ENCODE measurements at places on chromosomes 2 and 18.

GRCh38 chr2:20988905-20989304 is 55.0 kb downstream of the APOB start:
- DNase-seq: no peak

- no peak for DNase-seq
Measured at GRCh38 chr18:46641917-46642316, 15.1 kb downstream of the LOXHD1 start.

DNA sequence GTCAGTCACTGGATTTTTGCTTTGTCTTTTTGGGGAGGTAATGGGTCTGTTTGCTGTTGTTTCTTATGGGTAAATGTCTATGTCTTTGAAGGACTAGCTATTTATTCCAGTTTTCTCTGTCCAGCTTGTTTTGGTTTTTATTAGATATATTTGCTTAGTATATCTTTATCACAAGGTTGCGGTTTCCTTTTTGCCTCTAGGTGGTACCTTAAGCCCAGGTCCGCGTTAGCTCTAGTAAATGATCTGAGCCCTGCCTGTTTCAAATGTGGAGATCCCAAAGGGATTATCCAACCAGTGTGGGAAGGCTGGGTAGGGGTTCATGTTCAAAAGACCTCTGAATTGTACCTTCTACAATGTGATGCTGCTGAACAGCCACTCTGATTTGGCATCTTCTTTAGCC is 114.5 kb downstream of the MYO3B start:
- DNase-seq: no peak

DNA sequence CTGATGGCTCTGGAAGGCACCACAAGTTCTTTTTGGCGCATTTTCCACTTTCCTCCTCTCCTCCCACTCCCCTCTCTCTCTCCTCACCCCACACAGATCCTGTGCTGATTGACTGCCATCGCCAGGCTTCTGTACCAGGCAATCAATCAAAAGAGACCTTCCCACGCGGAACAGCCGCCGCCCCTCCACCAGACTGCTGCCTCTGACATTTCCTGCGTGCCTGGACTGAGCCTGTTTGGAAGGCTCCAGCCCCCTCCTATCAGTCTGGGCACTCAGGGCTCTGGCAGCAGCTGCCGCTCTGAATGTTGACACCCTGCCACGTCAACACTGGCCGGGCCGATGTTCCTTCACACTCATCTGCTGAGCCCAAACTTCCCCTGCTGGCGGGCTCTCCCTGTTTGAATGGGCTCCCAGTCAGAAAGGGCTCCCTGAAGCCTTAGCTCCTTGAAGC is 467.7 kb downstream of the EPHA4 start:
- no peak for DNase-seq

- no peak for DNase-seq
Measured at GRCh38 chr2:7812231-7812995, 869.4 kb upstream of the ID2 start.

GRCh38 chr2:25738383-25739343 is 65.3 kb upstream of the DTNB start:
- DNase-seq: no peak

DNA sequence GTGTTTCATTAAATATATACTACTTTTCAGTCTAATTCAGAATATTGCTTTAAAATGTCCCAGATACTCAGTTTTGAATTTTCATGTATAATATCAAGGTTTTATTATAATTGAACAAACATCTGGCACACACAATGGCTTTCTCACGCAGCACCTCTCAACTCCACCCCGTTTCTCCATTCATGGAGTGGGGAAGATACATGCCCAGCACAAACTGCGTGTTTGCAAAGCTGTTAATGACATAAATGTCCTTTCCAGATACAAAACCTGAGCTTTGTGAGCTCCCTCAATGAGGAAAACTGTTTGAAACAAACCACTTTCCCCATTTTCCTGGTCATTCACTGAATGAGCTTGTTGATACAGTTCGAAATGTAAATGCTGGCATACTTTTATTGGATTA is 150.3 kb upstream of the RASGRP3 start:
- no peak for DNase-seq

GRCh38 chr18:7722955-7723354 is 155.8 kb downstream of the PTPRM start:
- no peak for DNase-seq

DNA sequence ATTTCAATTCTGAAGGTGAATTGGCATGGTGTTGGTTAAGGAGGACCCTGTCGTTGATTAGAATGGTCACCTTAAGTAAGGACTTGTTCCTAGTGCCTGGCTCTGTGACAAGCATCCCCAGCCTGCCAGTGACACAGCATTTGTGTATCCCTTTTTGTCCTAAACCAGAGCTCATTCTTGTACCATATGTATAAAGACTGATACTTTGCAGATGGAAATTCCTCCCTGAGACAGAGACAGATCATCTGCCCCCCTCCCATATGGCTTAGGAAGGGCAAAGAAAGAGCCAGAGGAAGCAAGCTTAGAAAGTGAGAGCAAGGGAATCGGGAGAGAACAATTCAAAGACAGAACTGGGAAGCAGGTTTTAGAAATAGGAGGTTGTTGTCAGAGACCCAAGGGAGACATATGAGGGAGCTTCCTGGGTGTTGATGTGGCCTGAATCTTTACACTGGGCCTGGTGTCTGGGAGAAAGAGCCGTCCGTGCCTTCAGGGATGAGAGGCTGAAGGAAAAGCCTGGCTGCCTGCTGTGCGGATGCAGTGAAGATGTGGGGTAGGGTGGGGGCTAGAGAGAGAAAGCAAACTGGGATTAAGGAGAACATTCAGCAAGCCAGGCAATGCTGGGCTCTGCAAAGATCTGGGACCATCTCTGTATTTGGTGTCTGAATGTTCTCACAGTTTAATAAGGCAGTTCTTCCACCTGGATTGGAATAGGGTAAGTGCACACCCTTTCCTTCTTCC is 13.2 kb upstream of the CHRNA1 start:
- DNase-seq: no peak

GRCh38 chr2:205763708-205764211 is 81.5 kb downstream of the NRP2 start:
- DNase-seq: peak; percentile 15

DNA sequence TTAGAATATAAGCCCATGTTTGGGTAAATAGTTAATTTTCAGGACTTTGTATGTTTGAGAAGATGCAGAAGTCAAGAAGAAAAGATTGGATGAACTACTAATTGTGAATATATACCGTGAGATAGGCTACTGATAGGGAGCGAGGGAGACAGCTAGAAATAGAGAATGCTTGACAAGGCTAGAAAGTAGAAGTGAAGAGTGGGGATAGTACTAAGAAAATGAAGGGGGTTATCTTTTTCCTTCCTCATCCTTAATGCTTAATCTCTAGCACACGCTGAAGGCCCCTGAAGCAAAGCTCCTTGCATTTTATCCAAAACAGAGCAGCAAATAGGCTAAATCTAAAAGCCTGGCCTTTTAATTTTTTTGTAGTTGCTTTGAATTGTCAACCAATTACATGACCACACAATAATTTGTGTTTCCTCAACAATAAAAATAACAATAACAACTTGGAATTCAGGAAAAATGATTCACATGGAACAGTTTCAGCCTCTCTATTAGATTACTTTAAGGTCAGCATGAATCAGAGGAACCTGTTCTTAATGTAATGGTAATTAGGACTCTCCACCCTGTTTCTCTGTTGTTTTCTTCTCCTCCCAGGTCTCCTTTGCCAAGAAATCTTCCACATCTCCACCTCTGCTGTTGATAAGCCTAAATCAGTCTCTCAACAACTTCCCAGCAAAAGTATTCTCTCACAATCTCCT is 1071.3 kb upstream of the ZEB2 start:
- no peak for DNase-seq

DNA sequence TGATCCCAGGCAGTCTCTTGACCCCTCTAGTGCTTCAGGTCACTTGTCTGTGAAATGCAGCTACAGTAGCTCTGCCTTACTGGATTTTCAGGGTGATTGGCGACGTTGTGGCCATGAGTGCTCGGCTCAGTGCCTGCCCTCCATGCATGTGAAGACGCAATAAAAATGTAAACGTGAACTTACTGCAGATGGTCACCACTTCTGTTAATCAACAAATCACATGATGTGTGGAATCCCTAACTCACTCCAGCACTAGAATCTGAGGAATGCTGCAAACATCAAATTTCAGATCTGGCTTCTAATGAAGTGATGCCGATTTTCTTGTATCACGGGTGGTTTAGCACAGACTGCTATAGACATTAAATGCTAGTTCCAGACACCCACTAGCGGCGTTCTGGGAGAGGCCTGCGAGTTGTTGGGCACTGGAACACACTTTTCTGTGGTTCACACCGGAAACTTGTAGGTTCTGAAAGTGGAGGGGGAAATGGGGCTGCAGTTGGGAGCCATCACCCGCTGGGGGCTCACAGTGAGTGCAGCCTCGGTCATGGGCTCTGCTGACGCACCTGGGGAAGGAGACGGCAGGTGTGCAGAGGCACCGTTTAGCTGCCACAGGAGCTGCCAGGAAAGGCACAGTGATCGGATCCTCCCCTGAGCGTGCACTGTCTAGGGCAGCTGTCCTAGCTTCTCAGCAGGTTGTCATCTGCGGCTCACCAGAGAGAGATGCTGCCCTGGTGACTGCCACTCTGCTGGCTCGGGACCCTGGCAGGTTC is 6.5 kb downstream of the CNDP1 start:
- no peak for DNase-seq

GRCh38 chr2:239002954-239003623 is 155.2 kb downstream of the TWIST2 start:
- no peak for DNase-seq

GRCh38 chr2:36214691-36215090 is 140.9 kb upstream of the CRIM1 start:
- no peak for DNase-seq

DNA sequence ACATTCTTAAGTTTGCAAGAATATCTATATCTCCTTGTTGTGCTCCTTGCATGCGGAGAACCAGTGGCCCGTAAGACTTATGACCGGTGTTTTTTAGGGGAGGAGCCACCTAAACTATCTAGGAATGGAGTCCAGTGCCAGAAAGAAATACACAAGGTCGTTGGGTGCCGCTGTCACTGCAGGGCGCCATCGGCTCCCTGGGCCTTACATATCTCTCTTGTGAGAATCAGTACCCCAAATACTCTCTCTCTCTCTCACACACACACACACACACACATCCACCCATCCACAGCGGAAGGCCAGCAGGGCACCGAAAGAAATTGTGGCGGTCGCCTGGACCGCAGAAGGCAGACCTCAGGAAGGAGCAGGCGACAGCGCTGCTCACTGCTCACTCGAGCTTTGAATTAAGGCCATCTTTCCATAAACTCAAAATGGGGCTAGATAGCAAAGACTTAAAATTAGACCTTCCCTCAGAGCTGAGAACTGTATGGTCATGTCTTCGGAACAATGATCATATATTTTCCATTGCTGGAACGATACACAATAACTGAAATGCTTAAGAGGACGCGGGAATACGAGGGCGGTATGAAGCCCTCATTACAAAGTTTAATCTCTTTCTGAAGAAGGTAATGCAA is 10.4 kb downstream of the NR4A2 start:
- no peak for DNase-seq

- DNase-seq: no peak
Measured at GRCh38 chr2:212854771-212855170, 296.6 kb downstream of the IKZF2 start.

GRCh38 chr2:135168204-135168856 is 116.2 kb downstream of the RAB3GAP1 start:
- no peak for DNase-seq

DNA sequence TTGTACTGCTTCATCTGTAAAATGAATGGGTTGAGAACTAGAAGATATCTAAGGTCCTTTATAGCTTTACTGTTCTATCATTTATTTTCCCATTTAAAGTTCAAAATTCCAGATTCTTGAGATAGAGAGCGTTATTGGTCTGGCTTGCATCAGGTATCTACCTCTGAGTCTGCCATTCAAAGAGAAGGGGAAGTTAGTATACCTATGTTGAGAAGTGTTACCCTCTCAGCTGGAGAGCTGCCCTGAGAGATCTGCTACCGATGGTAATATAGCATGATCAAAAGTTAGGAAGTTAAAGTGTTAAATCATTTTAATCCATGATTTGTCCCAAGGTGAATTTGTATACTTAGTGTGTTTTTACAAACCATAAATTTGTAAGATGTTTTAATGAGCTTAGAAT is 7.4 kb downstream of the EPC2 start:
- DNase-seq: no peak

- no peak for DNase-seq
Measured at GRCh38 chr2:25081237-25081790, 39.4 kb downstream of the EFR3B start.
